ENCODE measurements at places on chromosomes 2 and 18.

GRCh38 chr2:54672590-54673456 is 50.6 kb upstream of the EML6 start:
- DNase-seq, result no peak

DNA sequence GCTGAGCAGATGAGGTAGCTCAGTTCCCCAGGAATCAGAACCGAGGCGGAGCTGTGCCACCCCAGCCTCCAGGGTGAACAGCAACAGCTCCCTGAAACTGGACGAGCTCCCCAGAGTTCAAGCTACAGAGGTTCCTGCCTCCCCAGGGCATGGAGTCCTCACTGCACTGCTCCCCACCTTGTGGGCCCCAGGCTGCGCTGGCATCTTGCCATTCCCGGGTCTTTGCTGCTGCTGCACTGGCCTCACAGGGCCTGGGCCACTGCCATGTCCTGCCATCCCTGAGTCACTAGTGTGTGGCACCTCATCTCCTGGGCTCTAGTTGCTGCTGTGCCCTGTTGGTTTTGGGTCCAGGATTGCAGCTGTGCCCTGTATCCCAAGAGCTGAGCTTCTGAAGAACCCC is 166.9 kb downstream of the SNTG2 start:
- DNase-seq, result no peak

- DNase-seq, result no peak
Measured at GRCh38 chr18:46768166-46768921, 11.5 kb upstream of the ST8SIA5 start.

DNA sequence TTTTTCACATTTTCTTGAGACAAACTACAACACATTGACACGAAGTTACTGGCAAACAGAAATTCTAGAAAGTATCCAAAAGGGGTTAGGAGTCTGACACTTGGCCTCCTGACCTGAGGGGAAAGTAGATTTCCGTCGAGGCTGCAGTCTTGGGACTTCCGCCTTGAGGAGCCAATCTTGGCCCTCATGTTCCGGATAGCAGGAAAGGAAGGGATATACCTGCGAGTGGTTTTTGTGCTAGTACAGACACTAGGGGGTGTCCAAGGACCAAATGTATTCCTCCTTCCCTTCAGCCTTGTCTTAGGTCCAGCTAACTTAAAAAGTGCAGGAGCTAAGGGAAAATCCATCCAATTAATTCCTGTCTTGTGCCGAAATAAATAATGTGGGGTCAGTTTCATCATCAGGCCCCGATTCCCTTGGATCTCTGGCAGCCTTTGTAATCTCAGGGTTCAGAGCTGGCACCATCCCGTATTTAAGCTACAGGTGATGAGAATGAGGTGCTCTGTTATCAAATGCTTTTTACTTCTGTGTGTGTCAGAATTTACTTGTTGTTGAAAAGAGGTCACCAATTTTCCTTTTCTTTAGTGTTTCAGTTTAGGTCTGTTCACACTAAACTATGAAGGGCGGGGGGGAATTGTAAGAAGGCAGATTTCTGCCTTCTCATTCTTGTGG is 330.2 kb upstream of the FANCL start:
- peak; percentile 45 for DNase-seq

- no peak for DNase-seq
Measured at GRCh38 chr2:219476652-219477151, 22.0 kb upstream of the GMPPA start.

Measured in NCI-H187 (cell line).